ENCODE measurements at places on chromosomes 5 and 9.
A peak's percentile ranks its signal among the peaks of the same experiment; 100 is the strongest.

DNA sequence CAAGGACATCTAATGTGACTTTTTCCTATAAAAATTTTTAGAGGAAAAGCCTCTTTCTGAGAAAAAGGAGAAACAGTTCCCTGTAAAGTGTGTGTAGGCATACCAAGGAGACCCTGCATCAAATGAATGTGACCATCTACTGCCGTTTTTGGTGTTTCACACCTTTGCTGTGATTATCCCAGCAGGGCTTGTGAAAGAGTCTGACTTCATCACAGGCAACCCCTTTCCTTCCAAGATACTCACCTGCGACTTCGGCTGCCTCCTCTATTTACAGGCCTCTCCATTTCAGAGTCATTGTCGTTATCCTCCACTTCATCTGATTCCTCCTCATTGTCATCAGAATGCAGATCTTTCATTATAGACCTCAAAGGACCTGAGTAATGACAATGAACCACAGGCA, 259.1 kb downstream of the MLLT3 start:
- no peak for DNase-seq

DNA sequence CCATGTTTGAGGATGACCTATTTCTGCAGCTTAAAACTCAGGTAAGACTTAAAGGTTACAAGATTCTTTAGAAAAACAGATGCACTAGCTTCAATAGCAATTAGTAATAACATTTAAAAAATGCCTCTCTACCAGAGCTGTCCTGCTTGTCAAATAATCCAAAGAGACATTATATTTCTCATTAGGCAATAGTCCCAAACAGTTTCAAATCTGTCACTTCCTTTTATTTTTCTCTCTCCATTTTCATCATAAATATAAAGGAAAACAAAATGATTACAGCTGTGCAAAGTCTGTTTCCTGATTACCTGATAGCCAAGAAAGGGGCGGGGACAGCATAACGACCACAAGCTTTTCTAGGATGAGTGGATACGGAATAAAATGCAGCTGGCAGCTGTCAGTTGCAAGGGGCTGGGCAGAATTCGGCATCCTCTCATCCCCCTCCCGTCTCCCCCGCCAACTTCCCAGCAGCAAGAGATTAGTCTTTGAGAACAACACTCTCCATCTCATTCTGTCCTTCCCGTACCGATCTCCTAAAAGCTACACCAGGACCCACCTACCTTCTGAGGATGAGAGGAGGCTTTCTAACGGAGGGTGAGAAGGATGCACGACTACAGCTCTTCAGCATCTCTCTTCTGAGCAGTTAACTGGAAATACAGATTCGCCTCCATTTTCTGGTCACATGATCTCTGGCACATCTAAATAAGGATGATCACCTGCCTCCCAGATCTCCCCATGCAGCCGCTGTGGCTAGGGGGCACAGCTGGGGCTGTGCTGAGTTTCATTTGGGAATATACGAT, 72.5 kb upstream of the PCA3 start:
- no peak for DNase-seq

- DNase-seq = no peak
These were observed 53.4 kb upstream of the SV2C start for GRCh38 chr5:76029739-76030138.

DNA sequence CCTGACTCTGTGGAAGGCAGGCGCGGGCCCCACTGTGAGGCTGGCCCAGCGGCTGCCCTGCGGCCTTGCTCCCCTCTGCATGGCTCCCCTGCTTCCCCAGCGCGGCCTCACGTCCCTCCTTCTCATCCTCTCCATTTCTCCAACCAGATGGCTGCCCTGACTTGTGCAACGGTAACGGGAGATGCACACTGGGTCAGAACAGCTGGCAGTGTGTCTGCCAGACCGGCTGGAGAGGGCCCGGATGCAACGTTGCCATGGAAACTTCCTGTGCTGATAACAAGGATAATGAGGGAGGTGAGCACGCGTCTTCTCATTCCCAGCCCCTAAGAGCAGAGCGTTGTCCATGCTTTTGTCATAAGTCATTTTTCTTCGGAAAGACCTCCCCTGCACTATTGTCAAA, 129.0 kb upstream of the WWC1 start:
- peak; percentile 37 for DNase-seq

DNA sequence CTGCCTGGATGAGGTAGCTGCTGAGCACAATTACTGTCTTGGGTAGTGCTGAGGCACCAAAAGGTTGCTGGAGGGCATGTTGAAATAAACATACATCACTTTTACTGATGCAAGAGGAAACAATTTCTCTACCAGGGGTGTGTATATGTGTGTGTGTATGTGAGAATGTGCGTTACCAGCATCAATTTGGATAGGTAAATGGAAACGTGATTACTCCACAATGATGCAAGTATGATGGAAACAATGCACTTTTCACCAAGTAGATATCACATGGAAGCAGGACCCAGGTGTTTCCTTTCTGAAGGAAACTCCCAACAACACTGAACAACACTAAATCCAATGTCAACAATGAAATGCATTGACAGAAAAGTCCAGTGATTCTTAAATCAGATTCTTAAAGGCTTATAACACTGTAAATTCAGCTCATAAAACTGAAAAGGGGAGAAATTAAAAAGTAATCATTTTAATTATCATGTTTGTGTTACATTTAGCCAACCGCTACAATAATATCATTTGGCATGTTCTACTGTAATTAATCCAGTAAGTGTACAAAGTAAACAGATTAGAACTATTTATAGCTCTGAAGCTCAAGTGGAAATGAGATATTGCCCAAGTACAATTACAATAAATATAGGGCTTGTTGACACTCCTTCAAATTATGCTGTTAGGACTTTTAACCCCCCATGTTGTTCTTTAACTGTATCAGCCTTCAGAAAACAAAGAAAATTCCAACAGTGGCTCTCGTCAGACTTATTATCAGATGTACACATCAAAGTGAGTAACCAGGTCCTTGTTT, 25.3 kb downstream of the YIPF5 start:
- no peak for DNase-seq
